CD4-positive, alpha-beta T cell treated with Interleukin-17A for 4 hours (primary cell): ENCODE measurements at places on chromosomes 12 and 14.

DNA sequence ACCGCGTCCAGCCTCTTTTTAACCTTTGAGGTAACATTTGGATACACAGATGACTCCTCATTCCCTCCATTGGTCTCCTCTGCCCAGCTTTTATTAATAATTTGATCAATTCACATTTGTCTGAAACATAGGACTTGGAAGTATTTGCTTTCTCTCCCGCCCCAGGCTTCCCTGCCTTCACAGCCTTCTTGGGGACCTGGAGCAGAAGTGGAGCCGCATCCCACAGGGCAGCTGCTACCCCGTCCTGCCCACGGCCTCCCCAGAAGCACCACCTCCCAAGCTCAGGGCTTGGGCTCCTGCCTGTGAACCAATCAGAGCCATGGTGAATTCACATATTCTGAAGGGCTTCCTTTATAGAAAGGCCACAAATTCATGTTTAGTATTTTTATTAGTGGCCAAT is 97.6 kb downstream of the PIWIL1 start:
- no peak for DNase-seq

GRCh38 chr12:39605996-39606395 is 13.6 kb downstream of the ABCD2 start:
- no peak for DNase-seq

- DNase-seq = no peak
These were observed 45.1 kb downstream of the FBRSL1 start for GRCh38 chr12:132535019-132535418.

DNA sequence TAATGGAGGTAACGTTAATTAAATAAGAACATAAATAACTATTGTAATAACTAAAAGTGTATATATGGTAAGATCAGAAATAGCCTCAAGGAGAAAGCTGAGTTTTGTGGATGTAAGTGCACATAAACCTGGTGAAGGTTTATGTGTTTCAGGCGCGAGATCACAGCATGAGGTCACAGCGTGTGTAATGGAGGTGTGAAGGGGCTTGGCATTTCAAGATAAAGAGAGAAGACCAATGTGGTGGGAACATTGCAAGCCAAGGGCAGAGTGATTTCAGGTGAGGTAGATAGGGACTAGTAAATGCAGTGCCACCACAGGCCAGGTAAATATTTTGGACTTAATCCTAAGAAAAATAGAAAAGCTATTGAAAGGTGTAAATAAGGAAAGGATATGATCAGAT is 21.7 kb upstream of the KICS2 start:
- DNase-seq = no peak

- DNase-seq = no peak
These were observed 45.5 kb downstream of the CHST11 start for GRCh38 chr12:104502217-104502616.

DNA sequence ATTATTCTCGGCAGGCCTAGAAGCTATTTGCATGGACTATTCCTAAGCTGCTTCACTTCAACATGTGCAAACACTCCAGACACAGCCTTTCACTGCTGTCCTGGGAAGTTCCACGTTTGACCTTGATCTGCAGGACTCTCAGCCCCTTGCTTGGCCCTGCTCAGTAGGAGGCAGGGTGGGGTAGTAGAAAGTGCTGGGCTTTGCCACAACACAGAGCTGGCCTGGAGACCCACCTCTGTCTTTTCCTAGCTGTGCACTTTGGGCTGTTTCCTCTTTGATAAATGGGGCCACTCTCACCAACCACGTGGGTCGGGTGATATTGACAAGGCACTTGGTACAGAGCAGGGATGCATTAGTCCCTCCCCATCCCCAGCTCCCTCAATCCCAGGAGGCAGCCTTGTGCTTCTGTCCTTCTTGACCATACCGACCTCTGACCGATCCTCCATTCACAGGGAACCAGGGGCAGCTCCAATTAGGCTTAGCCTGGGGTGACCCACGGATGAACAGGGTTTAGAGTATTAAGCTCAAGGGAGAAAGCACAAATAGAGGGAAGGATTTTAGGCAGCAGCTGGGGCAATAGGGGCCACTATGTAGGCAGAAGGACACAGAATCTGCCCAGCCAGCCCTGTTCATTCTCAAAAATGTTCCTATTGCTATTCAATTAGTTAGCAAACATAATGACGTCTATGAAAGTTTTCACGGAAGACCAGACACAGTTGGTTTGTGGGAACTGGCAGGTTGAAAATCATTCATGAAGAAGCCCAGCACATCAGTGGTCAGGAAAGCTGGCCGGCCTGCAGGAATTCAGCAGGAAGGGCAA is 63.3 kb downstream of the SYNE3 start:
- no peak for DNase-seq
